Activated T-helper 1 cell treated with anti-CD3 and anti-CD28 coated beads, Interleukin-2, amount 50 U/mL, for 16 hours (primary cell): ENCODE measurements at places on chromosomes 2 and 18.

DNA sequence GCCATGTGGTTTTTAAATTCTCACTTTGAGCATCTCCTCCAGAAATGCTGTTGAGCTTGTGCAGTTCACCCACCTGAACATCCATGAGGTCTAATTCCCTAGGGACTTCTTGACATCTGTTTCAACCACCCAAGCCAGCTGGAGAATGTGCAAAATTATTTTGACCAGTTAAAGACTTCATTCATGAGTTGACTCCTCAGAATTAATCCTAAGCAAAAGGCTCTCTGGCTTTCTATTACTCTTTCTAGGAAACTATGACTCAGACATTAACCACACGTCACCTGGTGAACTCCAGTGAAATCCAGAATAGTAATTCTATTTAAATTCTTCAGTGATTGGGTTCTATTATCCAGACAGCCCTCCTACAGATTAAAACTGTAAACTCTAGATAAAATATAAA is 247.5 kb downstream of the NBAS start:
- DNase-seq = no peak

- DNase-seq = no peak
Observed at GRCh38 chr2:100673691-100674485, 111.1 kb downstream of the PDCL3 start.

GRCh38 chr2:131016826-131017741 is 76.2 kb downstream of the FAM168B start:
- DNase-seq = no peak

- DNase-seq = no peak
Observed at GRCh38 chr2:220162320-220162719, 534.9 kb downstream of the SLC4A3 start.

- DNase-seq = no peak
Observed at GRCh38 chr2:101348883-101349282, 38.4 kb downstream of the CREG2 start.

DNA sequence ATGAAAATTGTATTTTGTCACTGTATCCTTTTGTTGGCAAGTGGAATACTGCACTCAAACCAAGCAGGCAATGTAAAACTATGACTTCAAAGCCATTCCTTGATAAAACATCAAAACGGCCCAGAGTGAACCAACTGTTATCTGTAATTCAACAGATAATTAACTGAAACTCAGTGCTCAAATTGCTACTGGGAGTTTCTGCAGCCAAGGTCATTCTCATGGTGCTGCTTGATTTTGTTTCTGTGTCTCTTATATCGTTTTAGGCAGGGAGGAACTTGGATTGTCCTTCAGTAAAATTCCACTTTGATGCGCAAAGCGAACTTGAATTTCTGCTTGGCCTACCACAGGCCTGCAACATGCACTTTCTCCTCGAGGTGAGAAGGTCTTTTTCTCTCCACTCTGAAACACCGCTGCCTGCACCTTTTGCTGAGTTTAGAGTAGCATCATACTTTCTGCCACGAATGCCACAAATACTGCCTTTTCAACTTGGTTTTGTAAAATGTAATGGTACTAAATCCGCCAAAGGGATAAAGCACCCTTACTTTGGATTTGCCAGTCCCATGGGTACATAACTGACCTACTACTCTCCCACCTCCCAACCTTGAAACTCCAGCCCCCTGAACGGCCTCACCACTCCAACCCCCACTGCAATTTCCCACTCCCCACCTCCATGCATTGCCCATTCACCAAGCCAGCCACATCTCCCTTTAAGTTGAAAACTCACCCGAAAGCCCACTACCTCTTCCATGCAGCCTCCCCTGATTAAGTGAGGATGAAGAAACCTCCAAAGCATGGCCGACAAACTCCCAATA is 204.7 kb downstream of the TGIF1 start:
- no peak for DNase-seq

- no peak for DNase-seq
Observed at GRCh38 chr2:114108824-114109416, 219.0 kb downstream of the ACTR3 start.

DNA sequence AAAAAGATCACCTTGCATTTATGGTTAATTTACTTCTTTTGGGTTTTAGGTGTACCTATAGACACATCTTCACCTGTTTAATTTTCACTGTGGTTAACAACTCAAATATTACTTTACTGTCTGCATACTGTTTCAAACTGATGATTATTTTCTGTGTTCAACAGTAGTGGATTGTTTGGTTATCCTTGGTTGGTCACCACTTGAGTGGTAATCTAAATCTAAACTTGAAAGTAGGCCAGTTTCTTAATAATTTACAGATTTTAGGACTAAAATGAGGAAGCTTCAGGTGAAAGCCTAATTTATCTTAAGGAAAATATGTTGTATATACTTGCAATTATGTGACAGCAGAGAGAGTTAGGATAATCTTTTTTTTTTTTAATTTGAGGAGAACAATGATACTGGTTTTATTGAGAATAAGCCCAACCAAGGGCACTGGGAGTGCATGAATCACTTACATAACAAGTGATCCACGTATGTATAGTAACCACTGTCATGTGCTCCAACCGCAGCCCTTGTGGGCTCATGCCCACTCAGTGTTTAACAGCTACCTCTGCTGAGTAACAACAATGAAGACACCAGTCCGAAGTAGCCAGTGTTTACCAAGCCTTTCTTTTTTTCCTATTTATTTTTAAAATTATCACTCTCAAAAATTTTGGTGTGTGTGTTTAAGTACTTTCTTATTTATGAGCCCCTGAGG is 31.0 kb upstream of the WDSUB1 start:
- DNase-seq = no peak

DNA sequence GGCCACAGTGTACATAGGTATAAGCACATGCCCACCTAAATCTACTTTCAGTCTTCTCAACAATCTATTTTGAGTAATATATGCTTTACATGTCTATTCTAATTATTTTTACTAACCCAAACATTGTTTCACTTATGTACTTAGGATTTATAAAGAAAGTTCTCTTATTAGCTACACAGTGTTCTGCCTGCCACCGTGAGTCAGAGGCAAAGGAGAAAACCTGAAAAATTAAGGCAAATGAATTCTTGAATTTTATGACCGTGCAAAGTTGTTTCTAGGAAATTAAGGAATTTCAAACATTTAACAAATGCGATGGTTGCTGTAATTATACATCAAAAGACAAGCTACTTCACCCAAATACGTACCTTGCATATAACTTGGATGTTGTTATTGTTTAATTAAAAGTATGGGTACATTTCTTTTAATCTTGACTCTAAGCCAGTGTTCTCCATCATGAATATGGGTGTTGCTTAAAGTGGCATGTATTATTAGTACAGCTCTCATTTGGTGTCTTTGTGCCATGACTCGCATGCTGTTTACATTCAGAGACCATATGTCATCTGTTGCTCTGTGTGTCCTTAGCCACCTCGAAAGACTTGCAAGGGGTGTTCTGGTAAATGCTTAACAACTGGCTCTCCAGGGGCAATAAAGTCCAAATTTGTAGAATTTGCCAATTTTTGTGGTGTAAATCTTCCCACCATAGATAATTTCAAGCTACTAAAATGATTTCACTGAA is 154.3 kb upstream of the FN1 start:
- no peak for DNase-seq

DNA sequence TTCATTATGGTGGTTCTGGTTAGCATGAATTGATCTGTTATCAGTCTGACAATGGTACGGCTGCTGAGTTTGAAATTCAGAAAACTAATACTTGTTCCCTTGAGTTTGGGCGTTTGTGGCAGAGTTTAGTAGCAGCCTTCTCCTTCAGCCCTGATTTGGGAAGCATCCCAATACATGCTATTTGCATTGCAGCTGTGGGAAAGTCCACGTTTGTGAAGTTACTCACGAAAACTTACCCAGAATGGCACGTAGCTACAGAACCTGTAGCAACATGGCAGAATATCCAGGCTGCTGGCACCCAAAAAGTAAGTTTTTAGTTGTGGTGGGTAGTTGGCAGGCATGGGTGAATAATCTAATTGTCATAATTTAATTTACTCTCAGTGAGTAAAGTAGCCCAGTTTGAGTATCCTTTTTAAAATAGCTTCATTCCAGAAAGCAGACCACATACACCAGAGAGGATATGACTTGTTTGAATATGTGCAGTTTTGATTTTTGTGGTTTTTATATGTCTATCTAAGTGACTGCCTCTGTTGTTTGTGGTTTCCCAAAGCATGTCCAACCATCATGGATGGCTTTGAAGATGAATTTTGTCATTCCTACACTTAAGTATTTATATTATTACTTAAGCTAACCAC is 12.2 kb downstream of the DGUOK start:
- DNase-seq = no peak

- no peak for DNase-seq
Observed at GRCh38 chr2:191462370-191462769, 215.6 kb upstream of the NABP1 start.

- DNase-seq = no peak
Observed at GRCh38 chr18:45619062-45619825, 4.0 kb downstream of the SLC14A2 start.

DNA sequence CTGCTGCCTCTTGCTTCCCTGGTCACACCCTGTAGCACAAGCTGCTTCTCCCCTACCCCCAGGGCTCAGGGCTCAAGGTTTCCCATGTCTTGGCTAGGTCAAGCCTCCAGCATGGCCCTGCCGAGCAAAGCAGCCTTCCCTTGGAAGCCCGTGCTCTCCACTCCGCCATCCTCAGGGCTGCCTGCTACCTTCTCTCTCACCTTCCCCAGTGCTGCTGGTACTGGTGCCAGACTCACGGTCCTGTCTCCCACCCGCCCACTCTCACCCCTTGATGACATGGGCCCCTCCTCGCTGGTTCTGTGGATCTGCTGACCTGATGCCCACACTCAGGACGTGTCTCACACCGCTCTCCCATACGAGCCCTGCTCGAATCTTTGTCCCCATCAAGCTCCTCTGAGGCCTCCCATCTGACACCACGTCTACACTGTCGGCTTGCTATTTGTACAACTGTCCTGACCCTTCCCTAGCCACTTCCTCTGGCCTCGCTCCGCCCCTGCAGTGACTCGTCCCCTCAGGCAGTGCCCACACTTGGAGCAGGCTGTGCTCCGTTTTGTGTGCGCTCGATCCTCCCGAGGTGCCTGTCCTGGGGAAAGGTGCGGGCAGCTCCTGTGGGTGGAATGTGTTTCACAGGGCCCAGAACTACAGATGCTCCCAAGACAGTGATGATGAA is 49.9 kb downstream of the ZAP70 start:
- DNase-seq = no peak

DNA sequence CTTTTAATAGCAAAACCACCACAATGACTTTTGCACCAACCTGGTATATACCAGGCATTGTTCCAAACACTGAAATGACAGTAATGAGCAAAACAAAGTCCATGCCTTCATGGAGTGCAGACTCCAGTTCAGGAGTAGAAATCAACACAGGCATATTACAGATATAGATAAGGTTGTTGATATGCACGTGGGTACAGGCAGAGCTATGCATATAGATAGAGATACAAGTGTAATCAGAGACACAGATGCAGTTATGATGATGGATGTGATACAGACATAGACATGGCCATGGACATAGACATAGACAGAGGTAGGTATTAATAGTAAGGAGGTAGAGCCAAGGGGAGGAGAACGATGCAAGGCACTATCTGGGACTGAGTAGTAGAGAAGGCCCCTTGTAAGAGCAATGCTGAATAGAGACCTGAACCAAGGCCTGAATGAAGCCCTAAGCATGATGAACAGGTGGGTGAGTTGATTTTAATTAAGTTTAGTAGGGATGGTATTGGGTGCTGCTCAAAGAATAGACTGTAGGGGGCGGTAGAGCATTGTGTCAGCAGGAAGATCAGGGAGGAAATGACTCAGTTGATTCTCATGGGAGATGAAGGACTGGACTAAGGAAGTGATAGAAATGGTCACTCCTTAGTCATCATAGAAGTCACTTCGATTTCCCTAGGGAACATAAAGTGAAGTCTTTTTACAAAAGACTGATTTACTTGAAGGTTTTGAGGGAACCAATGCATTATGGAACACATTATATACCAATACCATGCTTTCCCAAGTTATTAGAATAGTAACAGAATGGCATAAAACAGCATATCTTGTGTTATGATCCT is 39.4 kb downstream of the CMPK2 start:
- DNase-seq = peak; percentile 34

DNA sequence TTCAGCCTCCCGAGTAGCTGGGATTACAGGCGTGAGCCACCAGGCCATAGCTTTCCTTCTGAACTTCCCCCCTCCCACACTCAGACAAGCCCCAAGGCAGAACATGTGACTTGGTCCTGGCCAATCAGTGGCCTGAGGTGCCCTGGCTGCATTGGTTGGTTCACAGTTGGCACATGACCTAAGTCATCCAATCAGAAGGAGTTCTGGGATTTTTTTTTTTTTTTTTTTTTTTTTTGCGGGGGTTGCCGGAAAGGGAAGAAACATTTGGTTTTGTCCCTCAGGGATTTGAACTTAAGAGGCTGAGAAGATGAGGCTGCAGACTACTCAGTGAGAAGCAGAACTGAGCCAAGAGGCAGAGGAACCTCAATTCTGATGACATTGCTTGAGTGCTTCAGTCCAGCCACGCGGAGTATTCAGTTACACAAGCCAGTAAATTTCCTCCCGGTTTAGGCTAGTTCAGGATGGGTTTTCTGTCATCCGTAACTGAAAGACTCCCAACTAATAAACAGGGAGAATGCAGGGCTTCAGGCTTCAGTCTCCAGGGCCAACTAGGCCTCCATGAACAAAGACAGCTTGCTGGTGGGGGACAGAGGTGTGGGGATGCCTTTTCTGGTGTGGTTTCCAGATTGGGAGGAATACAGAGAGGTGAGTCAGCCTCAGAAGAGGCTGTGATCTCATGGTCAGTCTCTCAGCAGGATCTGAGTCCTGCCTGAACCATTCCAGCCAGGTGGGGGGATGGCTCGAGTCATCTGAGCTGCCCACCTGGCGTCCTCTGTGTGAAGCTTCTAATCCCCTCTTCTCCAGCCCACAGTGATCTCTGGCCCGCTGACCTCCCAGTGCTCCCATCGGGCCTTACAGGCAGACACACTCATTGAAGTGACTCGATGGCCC is 9.2 kb downstream of the PTMA start:
- DNase-seq = no peak
